ENCODE measurements at places on chromosomes 4 and X. TPM values are rescaled to one million over a fixed set of nuclear protein-coding genes. Genes with fewer than 3 reads are reported as not detected.

KLHL4 gene
- total RNA-seq = 39.7 TPM

TSPAN6 gene
- 38.3 TPM for total RNA-seq

HS6ST2 gene
- total RNA-seq = 23.4 TPM

GUCY1A1 gene
- total RNA-seq = 252 TPM

CAMK2D gene
- 129 TPM for total RNA-seq

RNF212 gene
- 9.1 TPM for total RNA-seq

TSC22D3 gene
- total RNA-seq = 214 TPM

OTUD6A gene
- total RNA-seq = not detected

EOLA2 gene
- total RNA-seq = 5.1 TPM

RTL5 gene
- 5.1 TPM for total RNA-seq

IRAK1 gene
- 43.1 TPM for total RNA-seq

EPHA5 gene
- 5.3 TPM for total RNA-seq

BST1 gene
- total RNA-seq = 39.0 TPM

ATRX gene
- 142 TPM for total RNA-seq

GABRG1 gene
- total RNA-seq = 6.3 TPM

TRPC3 gene
- 8.7 TPM for total RNA-seq

CYP2U1 gene
- total RNA-seq = 22.1 TPM

ANKRD50 gene
- 69.1 TPM for total RNA-seq

TMEM47 gene
- 83.1 TPM for total RNA-seq

ZNF732 gene
- 5.1 TPM for total RNA-seq

RENBP gene
- total RNA-seq = 11.1 TPM

CXCL6 gene
- total RNA-seq = 1.2 TPM

DIPK2B gene
- 0.24 TPM for total RNA-seq

AWAT2 gene
- total RNA-seq = 0.96 TPM

BDH2 gene
- 60.4 TPM for total RNA-seq

KLB gene
- total RNA-seq = 1.4 TPM

AKAP4 gene
- total RNA-seq = 0.24 TPM

STK26 gene
- 18.8 TPM for total RNA-seq

ASB12 gene
- 1.9 TPM for total RNA-seq

NLRP2B gene
- total RNA-seq = 0.48 TPM

PROM1 gene
- total RNA-seq = 4.1 TPM

ATOH1 gene
- 0.48 TPM for total RNA-seq

GPR50 gene
- total RNA-seq = 1.2 TPM

SERPINA7 gene
- total RNA-seq = 0.24 TPM

S100G gene
- total RNA-seq = not detected

PTPN13 gene
- total RNA-seq = 37.8 TPM

AIFM1 gene
- total RNA-seq = 7.9 TPM

MSANTD1 gene
- total RNA-seq = 10.6 TPM

CORIN gene
- total RNA-seq = 5.5 TPM

MID2 gene
- 58.0 TPM for total RNA-seq

SPANXD gene
- total RNA-seq = not detected

TECRL gene
- 14.9 TPM for total RNA-seq

AFAP1 gene
- 59.5 TPM for total RNA-seq

UNC5C gene
- 4.6 TPM for total RNA-seq

CCKAR gene
- total RNA-seq = not detected

EGF gene
- total RNA-seq = 8.4 TPM

VCX2 gene
- not detected for total RNA-seq

UGT2A3 gene
- total RNA-seq = 0.72 TPM

USP17L17 gene
- total RNA-seq = not detected

Measured in umbilical cord (tissue), 2 donors.